ENCODE measurements at places on chromosomes 12 and 14.

DNA sequence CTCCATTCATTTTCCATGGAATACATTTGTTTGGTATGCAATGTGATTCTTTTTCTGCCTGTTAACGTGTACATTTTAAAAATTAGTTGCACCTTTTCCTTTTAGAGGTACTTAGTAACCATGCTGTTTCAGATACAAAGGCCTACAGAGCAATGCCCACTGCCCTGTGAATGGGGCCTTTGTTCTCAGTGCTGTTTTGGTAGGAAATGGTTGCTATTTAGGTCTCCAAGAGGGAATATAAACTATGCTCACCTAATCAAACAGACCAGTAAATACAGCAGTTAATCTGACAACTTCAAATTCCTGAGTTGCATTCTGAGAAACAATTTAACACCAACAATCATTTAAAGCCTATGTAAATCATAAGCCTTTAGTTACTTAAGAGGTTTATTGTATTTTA is 188.7 kb downstream of the BCAT1 start:
- DNase-seq, result no peak

DNA sequence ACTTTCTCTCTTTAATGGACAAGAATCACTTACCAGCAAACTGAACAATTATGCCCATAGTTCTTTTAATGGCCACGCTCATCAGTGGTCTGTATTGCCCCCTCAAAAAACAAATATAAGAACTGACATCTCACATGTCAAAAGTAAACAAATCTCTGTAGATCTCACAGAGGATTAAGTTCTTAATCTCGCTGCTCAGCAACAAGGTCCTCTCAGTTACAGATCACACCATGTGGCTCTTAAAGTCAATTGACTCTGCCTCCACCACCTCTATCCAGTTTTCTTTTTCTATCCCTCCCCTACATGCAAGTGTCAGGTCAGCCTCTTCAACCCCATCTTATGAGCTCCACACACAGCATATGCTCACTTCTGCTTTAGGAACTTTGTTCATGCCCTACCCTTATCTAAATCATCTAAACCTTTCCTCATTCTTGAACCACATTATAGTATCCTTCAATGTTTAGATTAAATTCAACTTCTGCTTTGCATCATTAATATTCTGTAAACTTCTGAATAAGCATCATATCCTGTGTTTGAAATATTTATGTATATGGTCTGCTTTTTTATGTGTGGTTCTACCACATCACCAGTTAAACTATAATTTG is 7.2 kb downstream of the ADAM20 start:
- DNase-seq, result no peak

- peak; percentile 32 for DNase-seq
Observed at GRCh38 chr12:57726151-57726883, 12.2 kb downstream of the AGAP2 start.

DNA sequence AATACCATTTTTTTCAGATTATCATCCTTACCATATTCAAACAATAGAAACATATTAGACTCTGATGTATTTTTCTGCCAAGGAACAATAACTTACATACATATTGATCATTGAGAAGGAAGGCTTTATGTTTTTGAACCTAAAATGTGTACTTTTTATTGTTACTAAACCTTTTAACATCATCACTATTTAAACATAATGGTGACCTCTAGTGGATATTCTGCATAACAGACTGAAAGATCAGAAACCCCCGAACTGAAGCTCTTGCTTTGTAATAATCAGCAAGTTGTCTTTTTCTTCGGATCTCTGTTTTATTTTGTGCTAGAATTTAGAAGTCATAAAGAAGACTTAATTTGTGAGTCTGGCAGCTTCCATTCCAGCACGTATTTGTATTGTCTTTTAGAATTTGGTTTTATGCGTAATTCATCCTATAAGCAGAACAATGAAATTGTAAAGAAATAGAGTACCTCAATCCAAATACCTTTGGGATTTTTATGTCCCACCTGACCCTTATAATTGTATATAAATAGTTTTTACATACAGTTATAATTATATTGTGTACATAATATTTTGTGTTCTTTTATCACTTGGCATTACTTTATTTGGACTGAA is 125.9 kb upstream of the ATF1 start:
- DNase-seq, result no peak

- DNase-seq, result no peak
Observed at GRCh38 chr14:60233251-60233650, 15.8 kb upstream of the PPM1A start.

DNA sequence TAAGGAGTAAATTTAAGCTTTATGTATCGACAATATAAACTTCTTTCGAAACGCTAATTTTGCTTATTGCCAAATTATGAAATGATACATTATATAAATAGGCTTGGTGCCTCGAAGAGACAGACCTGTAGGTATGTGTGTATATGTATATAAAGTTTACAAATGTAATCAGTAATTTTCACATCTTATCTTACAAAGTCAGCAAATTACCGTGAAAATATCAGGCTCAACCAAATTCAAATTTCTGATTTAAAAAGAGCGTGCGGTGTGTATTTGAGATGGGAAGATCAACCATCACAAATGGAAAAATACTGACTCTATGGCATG is 605 bp downstream of the ZCRB1 start:
- no peak for DNase-seq

- peak; percentile 79 for DNase-seq
Observed at GRCh38 chr14:68137704-68138619, 318.4 kb downstream of the RAD51B start.

DNA sequence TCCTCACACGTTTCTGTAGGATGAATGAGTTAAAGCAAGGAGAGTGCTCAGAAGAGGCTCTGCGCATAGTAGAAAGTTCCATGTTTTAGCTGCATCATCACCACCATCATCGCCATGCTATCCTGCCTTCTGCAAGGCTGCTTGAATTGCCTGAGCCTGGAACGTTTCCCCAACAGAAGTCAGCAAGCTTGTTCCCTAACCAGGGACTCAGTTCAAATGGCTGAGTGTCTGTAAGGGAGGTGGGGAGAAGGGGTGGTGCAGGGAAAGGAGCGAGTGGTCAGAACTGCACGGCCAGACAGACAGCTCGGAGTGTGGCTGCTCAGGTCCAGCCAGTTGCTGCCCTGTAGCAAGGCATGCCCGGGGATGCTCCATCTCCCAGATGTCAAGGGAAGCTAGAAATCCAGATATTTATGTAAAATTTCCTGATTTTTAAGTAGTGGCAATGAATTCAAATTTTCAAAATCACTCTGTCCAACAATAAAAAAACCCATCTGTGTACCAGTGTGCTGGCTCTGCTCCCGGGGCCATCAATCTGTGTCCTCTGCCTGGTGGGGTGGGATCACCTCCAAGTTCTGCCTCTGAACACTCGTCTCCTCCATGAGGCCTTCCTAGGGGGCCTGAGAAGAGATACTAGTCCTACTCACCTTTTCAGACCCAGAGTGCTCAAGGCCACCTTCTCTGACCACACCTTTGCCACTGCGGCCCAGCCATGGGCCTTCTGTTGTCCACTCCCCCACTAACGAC is 162.7 kb downstream of the FOXN3 start:
- no peak for DNase-seq

GRCh38 chr12:109785854-109786253 is 47.3 kb downstream of the TRPV4 start:
- DNase-seq, result no peak

DNA sequence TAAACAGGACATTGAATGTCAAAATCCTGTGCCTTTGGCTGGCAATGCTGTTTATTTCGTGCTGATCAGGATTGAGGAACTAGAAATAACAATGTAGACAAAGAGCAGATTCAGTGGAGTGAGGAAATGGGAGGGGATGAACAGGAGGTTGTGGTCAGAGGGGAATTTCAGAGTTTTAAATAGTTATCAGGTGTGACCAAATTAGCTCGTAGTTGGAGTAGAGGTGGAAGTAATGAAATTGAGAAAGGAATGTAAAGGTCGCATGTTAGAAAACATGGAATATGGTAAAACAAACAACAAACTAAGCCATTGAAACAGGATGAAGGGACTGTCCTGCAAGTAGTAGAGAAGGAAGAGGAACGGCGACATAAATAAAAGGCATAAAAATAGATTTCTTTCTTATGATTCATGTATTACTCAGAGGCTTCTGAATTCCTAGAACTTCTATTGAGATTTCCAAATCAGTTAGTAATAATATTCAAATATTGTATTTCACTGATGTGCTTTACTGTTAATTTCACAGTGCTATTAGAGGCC is 9.5 kb upstream of the SAV1 start:
- DNase-seq, result no peak

- DNase-seq, result no peak
Observed at GRCh38 chr12:100258127-100258526, 8.8 kb downstream of the DEPDC4 start.

DNA sequence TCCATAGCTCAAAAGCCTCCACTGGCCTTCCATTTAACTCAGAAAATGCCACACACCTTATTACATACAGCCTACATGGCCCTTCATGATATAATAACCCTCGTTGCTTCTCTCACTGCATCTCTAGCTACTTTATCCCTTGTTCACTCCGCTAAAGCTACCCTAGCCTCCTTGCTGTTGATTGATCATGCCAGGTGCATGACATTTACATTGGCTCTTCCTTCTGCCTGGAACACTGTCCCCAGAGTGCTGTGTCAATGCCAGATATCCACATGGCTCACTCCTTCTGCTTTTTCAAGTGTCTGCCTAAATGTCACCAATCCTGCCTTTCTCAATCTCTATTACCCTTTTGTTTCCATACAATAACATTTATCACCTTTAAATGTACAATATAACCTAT is 58.3 kb downstream of the CAND1 start:
- no peak for DNase-seq

DNA sequence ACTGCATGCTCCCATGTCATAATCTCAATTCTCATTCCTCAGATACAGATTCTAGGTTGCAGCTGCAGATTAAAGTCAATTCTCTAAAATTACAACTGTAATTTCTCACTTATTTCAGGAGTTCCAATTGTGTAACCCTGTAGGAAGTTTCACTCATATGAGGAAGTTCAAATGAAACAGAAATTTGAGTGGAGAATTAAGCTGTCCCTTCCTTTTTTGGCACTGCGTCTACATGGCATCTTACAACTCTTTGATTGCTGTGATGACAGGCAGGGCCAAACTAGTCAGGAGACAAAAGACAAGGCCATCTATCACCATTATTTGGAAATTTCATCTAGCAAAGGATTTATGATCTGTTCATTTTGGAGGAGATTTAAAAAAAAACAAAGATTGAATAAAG is 13.3 kb upstream of the GRIP1 start:
- no peak for DNase-seq

DNA sequence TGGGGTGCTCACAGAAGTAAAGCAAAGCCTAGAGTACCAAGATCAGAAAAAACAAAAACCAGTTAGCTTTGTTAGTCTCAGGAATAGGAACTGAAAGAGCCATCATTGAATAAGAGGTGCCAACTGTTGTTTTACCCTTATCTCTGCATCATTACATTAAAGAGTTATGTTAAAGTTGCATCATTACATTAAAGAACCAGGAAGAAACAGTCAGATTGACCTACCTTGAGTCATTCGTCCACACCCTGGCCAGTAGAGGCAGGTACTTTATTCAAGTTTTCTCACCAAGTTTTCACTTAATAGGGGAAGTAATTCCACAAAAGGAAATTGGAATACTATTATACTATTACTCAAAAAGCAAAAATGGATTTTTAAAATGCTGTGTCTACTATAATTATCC is 121.7 kb upstream of the CNOT2 start:
- DNase-seq, result no peak

GRCh38 chr12:46165191-46165590 is 103.7 kb downstream of the SLC38A1 start:
- no peak for DNase-seq

GRCh38 chr12:119615518-119616475 is 22.2 kb downstream of the TMEM233 start:
- DNase-seq, result no peak

DNA sequence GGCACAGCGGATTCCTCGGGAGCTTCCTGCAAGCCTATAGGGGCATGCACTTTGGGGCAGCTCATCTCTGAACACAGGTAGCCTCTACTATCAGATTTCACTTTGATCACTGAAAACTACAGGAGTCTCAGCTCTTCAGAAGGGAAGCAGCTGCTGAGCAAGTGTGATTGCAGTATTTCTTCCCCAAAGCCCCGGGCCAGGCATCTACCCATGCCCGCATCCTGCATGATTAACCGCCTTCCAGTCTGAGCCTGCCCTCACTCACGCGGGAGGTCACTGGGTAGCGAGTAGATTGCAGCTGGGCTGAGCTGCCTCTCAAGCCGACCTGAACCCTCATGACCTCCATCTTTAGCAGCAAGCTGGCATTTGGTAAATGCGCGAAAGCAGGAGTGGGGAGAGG is 334.7 kb downstream of the DPF3 start:
- no peak for DNase-seq

- no peak for DNase-seq
Observed at GRCh38 chr14:103433916-103434563, 48.8 kb downstream of the MARK3 start.

DNA sequence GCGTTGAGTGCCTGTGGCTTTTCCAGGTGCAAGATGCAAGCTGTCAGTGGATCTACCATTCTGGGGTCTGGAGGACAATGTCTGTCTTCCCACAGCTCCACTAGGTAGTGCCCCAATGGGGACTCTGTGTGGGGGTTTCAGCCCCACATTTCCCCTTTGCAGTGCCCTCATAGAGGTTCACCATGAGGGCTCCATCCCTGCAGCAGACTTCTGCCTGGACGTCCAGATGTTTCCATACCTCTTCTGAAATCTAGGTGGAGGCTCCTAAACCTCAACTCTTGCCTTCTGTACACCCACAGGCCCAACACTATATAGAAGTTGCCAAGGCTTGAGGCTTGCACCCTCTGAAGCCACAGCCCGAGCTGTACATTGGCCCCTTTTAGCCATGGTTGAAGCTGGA is 52.9 kb downstream of the PRKCH start:
- DNase-seq, result no peak

GRCh38 chr12:18703911-18704310 is 33.9 kb downstream of the PLCZ1 start:
- DNase-seq, result no peak

DNA sequence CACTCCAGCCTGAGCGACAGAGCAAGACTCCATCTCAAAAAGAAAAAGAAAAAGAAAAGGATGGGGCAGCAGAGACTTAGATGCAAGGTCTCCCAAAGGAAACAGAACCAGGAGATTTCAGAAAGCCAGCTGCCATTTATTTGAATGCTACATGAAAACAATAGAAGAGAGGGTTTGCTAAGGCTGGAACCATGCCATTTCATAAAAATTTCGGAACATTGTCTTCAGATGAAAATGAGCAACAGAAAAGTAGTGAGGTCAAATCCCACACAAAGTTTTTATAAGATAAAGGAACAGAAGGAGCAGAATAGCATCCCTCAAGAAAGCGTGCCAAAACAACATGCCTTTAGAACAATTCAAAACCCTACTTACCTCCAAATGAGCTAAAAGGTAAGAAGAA is 175.3 kb downstream of the ETV6 start:
- no peak for DNase-seq

DNA sequence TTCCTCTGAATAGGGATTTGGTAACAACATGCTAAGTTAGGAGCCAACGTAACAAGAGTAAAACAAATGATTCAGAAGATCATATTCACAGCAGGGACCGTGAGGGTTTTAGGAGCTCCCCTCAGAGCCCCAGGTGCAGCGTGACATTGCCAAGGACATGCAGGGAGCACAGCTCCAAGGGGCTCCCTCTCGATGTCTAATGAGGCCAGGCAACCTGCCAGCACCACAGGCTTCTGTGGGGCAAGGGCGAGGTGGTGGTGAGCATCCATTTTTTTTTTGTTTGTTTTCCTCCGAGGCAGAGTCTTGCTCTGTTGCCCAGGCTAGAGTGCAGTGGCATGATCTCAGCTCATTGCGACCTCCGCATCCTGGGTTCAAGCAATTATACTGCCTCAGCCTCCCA is 95.1 kb upstream of the PTPRB start:
- DNase-seq, result no peak
